ENCODE measurements at places on chromosomes 1 and 21. TPM values are rescaled to one million over a fixed set of nuclear protein-coding genes. Genes with fewer than 3 reads are reported as not detected.

The B3GALT2 gene
- not detected for total RNA-seq

The GJA4 gene
- not detected for total RNA-seq

The GJA8 gene
- not detected for total RNA-seq

The C1orf116 gene
- 2.6 TPM for total RNA-seq

The MEGF6 gene
- 11.9 TPM for total RNA-seq

The GSTM5 gene
- total RNA-seq = not detected

The DEPDC1 gene
- total RNA-seq = 12.2 TPM

The COL9A2 gene
- total RNA-seq = 0.34 TPM

The DPT gene
- total RNA-seq = not detected
